Stimulated activated memory B cell treated with anti-CD40 and anti-IgM and Interleukin-4, amounts not matched to agents 10 μg/mL and 1 μg/mL and 100 μg/mL, for 72 hours (primary cell): ENCODE measurements at places on chromosomes 12 and 14.

DNA sequence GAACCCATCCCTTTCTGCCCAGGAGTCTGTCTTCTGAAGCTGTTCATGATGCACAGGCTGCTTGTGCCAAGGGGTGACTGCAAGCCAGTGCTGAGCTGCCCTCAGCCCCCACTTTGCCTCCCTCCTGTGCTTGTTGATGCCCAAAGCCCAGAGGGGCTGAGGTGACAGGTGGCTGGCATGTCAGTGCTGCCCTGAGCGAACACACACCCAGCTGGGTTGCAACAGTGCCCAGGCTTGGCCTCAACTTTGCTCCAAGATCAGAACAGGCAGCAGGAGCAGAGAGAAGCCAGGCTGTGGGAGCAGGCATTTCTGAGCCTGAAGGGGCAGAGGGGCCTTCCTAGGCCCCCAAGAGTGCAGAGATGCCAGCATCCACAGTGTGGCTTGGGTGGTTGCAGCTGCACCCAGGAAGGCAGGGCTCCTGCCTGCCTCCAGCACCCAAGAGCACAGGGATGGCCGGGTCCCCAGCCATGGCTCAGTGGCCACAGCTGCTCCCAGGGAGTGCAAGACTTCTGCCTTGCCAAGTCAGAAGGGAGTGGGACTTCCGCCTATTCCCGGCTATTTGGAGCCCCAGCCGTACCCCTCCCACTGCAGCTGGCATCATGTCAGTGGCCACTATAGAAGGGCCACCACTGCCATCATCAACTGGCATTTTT is 83.1 kb downstream of the SLC16A7 start:
- ATAC-seq: no peak

GRCh38 chr14:103206023-103206481 is 82.8 kb downstream of the TNFAIP2 start:
- ATAC-seq: no peak

- ATAC-seq: no peak
These were observed 23.1 kb downstream of the FBRSL1 start for GRCh38 chr12:132513070-132513398.

GRCh38 chr12:66302827-66303169 is 505 bp downstream of the HELB start:
- no peak for ATAC-seq

DNA sequence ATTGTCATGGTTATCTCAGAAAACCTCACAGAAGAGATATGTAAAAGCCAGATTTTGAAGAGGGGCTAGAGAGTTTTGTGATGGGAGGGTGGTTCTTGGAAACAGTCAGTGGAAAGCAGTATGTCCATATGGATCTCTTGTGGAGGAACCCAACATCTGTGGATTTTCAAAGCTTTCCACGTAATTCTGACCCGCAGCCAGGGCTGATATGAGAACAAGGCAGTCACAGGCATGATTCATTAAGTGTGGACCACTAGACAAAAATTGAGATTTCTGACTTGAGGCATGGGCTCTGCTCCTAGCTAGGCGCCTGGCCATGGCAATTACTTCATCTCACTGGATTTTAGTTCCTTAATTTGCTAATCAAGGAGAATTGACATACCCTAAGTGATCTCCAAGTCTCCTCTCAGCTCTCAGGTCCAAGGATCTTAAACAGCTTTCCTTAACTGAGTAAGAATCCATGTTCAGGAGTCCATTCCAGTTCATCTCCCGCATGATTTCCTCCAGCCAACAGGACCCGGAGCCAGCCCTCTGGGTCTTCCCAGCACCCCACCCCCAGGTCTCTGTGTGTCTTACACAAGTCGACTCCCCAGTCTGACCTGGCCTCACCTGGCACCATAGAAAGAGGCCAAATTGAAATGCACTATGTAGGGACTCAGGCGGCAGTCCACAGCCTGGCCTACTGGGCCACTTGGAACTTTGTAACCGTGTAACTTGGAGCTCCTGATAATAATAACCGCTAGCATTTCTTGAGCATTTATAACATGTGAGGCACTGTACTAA is 176.3 kb upstream of the PARP11 start:
- ATAC-seq: no peak

DNA sequence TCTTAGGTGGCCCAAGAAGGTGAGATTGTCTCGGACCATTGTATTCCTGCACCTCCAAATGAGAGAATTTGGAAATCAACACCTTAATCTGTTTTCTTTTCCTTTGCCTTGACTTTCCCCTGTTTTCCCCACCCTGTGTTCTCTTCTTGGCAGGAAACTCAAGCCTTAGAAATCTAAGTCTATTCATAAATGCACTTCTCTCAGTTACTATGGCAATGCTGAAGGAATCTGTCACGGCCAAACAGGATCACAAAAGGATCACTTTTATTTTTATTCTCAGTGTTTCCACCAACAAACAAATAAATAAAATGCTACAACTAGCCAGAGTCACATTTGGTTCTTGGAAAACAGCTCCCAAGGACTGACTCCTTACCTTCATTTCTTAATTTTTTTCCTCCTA is 270.5 kb downstream of the BCAT1 start:
- no peak for ATAC-seq

- ATAC-seq: no peak
These were observed 313.6 kb downstream of the ZFP36L1 start for GRCh38 chr14:68479247-68479646.

GRCh38 chr14:68314642-68315041 is 478.2 kb downstream of the ZFP36L1 start:
- ATAC-seq: peak; percentile 54

DNA sequence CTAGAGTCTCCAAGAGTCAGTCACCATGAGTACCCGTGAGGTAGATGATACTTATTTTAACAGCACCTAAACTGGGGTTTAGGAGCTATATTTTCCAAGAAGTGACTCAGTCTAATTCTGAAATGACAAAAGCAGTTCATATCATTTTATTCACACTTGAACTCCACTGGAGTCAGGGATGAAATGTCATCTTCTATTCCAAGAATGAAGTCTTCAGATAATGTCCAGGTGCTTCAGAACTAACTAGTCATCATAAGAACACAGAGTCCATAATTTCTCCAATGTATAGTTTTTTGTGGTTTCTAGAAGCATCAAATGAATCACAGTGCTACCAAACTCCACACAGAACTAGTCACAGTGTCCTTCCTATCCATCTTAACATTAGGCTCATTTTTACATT is 13.3 kb downstream of the DNM1L start:
- ATAC-seq: no peak

GRCh38 chr14:58071341-58071740 is 80.7 kb downstream of the ARMH4 start:
- no peak for ATAC-seq

GRCh38 chr12:129337413-129337812 is 484.1 kb downstream of the GLT1D1 start:
- ATAC-seq: no peak

DNA sequence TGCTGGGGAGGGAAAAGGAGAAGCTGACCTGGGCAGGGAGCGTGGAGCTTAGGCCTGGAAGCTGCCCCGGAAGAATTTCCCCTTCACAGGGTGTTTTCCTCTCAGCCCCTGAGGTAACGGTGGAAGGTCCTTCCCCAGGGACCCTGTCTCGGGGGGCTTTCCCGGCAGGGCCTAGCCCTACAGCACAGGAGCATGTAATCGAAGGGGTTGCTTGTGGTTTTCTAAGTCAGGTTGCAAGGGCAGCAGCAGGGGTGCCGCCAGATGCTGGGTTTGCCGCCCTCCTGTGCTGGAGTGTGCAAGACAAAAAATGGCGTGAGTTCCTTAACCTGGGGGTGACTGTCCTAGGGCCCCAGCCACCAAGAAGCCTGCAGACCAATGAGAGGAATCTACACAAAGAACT is 1.6 kb upstream of the KRT74 start:
- ATAC-seq: no peak

- ATAC-seq: no peak
These were observed 172.3 kb downstream of the GPHN start for GRCh38 chr14:66680216-66680615.

DNA sequence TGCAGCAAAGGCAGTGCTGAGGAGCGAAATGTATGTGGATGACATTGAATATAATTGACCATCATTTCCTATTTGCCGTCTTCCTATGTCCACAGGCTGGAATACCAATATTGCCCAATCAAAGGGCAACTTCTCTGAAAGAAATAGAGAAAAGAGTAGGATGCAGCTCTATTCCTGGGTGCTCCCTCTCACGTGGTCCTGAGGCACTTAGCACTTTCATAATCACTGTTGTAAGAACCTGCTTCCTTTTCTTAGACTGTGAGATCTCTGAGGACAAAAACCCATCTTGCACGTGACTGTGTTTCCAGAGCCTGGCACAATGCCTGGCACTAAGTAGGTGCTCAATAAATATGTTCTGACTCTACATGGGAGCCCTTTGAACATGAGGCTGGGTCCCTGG is 122.7 kb upstream of the CPM start:
- ATAC-seq: no peak

- ATAC-seq: no peak
These were observed 9.7 kb downstream of the A2M start for GRCh38 chr12:9106067-9106466.

- no peak for ATAC-seq
These were observed 21.0 kb downstream of the BATF start for GRCh38 chr14:75543253-75543652.

GRCh38 chr14:76975051-76975450 is 53.5 kb downstream of the IRF2BPL start:
- no peak for ATAC-seq

GRCh38 chr12:89239534-89239933 is 112.8 kb downstream of the DUSP6 start:
- ATAC-seq: no peak

DNA sequence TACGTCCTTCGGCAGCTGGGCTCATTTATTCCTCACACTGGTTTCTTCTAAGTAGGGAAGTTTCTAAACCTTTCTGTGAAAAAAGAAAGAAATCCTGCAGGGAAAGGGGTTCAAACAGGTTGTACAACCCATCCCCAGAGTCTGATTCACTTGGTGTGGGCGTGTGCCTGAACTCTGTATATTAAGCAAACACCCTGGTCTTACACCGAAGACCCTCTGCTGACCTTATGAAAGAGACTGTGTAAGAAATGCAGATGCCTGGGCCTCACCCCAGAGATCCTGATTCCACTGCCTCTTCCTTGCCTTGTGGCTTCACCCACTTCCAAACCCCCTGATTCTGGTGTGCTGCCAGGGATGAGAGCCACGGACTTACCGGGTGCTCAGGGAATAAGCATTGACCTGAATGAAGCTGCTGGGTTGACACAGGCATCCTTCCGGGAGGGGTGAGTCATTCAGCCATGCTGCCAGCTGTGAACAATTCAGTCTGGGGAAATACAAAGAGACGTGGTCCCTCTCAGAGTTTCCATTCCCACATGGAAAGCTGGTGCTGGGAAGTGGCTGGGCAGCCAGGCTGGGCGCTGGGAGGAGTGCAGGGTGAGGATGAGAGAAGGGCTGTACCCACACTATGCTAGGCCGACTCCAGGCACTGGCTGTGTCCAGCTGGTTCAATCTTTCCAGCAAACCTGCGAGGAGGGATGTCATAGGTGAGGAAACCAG is 26.5 kb upstream of the ACTN1 start:
- no peak for ATAC-seq

- no peak for ATAC-seq
These were observed 3.0 kb upstream of the DHRS4 start for GRCh38 chr14:23950411-23951135.

- ATAC-seq: no peak
These were observed 298.6 kb downstream of the PDZRN4 start for GRCh38 chr12:41486718-41487117.

GRCh38 chr12:72390146-72390545 is 118.0 kb downstream of the TRHDE start:
- no peak for ATAC-seq

DNA sequence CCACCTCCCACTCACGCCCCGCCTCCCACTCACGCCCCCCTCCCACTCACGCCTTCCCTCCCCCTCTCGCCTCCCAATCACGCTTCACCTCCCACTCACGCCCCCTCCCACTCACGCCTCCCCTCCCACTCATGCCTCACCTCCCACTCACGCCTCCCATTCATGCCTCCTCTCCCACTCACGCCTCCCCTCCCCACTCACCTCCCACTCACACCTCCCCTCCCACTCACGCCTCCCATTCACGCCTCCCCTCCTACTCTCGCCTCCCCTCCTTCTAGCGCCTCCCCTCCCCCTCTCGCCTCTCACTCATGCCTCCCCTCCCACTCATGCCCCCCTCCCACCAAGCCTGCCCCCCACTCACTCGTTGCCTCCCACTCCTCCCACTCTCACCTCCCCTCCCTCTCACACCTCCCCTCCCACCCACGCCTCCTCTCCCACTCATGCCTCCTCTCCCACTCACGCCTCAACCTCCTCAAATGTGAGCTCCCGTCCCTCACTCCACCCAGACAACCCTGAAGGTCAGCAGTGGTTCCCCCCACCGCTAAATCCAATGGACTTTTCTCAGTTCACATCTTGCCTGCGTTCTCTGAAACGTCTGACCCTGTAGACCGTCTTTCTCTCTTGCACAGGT is 39.8 kb downstream of the TMEM63C start:
- no peak for ATAC-seq

GRCh38 chr14:70708717-70709570 is 67.2 kb downstream of the TTC9 start:
- ATAC-seq: no peak

- ATAC-seq: peak; percentile 92
These were observed 153.6 kb upstream of the ARID2 start for GRCh38 chr12:45575823-45576475.

DNA sequence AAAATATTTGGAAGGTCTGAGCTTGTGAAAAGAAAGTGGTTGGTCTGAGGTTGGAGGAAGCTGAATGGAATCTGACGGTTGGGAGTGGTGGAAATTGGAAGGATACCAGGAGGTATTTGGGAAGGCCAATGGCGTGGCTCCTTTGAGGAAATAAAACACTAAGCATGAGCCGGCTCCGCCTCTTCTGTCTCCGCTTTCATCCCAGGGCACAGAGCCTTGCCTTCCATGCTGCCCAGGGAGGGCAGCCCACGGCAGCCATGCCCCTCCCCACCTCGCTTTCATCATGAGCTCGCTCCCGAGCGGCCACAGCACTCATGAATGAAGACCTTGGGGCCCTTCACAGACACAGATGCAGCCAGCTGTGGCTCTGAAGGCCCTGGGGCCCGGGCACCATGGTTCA is 36.2 kb downstream of the HSP90AA1 start:
- ATAC-seq: no peak

GRCh38 chr12:8628731-8629130 is 16.1 kb upstream of the AICDA start:
- no peak for ATAC-seq

DNA sequence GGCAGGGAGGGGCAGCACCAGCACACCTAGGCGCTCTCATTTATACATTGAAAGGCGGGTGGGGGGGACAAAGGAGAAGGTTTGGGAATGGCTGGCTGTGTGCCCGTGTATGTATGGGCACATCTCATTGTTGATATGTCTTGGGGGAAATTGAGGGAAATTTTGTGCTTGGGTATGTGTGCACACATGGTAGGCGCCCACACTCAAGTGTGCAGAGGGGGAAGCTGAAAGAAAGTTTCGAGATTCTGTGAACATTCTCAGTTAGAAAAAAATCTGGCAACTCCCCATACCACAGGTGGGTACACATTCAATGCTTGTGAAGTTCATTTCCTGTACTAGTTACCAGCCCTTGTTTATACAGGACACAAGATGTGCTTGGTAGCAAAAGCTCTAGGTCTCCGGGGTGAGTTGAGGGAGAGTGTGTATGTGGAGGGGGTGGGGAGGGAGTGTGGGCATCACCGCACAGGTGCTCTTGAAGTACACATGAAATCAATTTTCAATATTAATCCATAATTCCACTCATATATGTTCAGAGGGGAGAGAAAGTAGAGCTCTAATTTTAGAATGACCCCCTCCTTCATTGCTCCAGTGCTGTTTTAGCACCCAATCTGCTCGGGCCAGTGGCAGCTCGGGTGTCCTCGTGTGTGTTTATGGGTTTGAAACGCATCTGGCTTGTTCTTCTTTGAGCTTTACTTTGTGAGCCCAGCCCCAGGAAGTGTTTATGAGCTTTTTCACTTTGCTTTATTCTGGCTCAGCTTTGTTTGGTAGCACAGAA is 286.0 kb downstream of the ZFP36L1 start:
- ATAC-seq: peak; percentile 91
